SK-N-SH (cell line): ENCODE measurements at places on chromosomes 3 and 15.

GRCh38 chr15:48652510-48653076 lies 7.1 kb upstream of the FBN1 start:
- DNase-seq: no peak

GRCh38 chr3:26962492-26963360 lies 340.2 kb downstream of the LRRC3B start:
- no peak for DNase-seq

DNA sequence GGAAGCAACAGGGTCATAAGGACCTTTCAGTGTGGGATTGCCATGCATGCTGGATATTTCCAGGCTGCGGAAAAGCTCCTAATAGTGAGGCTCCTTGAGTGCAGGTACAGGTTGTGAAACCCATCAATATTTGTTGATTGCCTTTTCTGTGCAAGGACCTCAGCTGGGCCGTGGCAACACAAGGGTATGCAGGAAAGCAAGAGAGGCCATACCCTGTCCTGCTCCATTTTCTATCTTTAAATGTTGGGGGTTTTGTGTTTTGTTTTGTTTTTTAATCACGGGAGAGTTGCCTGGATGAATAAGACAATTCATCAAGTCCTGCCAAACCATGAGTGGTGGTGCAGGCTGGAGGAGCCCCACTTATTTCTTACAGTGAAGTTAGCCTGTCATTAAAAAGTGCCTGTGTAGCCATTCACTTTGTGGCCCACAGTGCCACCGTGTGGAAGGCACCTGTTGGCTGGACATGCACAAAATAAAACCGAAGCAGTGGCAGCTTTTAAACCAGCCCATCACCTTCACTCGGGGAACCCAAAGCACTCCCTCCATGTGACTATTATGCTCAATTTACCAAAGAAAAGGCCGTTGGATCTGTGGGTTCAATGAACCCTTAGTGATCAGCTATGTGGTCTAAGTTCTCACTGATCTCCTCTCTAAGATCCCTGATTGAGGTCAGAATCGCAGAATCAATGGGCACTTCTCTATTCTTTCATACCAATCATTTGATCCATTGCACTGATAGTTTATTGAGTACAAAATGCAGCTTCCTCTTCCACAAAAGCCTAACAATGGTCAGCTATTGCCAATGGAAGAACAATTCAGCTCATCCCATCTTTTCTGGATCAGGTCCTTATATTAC lies 42.2 kb downstream of the CLDN18 start:
- DNase-seq: peak; percentile 34

DNA sequence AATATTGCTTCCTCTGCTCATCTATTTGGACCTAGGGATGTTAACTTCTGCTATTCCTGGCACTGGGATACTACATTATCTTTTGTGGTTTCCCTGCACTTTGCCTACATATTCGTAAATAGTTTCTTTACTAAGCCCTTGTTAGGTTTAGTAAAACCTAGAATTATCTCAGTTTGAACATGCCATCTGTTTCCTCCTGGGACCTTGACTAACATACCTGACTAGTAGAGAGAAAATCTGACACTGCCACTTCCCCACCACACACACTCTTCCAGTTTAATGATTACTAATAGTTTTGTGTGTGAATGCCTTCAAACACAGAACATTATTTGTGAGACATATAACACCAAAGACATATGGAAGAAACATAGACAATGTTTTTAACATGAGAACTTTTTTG lies 28.2 kb upstream of the SOX2 start:
- DNase-seq: no peak

DNA sequence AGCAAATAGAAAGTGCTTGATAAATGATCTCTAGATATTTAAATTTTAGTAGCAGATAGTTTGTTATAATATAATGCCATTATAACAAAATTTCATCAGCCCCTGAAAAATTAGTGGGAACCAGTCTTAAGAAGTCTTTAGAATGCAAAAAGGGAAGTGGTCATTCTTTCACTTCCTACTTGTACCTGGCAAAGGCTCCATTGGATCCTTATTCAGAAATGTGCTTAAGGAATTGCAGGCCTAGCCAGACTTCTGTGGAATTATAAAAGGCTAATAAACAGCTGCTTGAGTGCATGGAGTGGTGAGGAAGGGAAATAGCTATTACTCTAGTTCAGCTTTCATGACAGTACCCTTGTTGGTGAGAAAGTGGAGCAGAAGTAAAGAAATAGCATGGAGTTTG lies 24.2 kb downstream of the PPM1L start:
- no peak for DNase-seq

GRCh38 chr3:114671741-114672510 lies 378.1 kb downstream of the TIGIT start:
- DNase-seq: no peak

GRCh38 chr3:7305561-7305960 lies 444.6 kb downstream of the GRM7 start:
- DNase-seq: no peak

DNA sequence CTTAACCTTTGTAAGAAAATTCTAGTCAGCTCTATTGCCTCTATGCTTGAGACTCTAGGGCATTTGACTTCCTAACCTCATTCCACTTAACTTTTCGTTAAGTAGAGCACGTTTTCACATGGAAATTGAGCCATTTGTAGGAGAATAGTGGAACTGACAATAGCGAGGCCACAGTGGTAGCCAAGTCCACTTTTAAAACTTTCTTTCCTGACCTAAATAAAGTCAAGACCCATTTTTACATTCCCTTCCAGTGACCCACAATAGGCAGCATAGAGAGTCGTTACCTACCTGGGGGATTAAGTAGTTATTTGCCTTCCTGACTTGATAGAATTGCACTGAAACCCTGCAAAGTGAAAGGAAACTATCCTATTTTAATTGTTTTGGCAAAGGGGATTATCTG lies 386.0 kb upstream of the NECTIN3 start:
- no peak for DNase-seq

DNA sequence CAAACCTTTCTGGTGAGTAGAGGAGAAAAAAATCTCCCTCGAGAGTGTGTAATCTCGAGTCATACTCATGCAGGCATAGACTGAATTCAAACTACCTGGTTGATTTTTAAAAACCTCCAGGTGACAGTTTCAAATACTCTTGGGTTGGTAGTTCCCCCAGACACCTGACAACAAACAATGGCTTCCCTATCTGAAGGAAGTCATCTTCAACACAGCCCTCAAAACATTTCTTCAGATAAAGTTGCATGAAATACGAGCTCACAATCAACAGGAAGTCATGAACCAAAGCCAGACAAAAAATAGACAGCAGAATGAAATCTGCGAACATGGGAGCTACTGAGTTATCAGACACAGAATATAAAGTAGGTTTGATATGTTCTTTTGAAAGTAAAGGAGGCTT lies 112.8 kb downstream of the ST8SIA2 start:
- no peak for DNase-seq

- peak; percentile 62 for DNase-seq
These were observed 136.9 kb downstream of the THSD4 start for GRCh38 chr15:71252044-71252739.

DNA sequence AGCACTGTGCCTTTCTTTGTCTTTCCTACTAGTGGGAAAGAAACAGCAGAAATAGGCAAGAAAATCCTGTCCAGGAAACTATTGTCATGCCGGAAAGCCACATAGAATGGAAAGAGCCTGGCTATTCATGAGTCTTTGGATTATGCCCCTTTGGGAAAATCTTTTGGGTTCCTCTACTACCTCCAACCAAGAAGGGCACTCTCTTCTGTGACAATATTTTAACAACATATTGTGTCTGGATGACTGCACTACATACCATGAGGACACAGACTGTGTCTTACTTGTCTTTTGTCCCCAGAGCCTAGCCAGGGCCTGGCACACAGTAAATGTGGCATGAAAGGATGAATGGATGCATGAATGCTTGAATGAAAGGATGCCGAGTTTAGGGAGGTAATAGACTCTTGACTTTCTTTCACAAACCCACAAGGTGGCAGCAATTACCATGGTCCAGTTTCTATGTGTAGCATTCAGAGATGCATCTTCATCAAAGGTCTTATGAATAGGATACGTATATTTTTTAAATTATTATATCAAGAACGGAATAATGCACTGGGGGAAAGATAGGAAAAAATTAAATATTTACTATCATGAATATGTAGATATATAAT lies 30.3 kb downstream of the ARL14 start:
- peak; percentile 53 for DNase-seq

- DNase-seq: no peak
These were observed 7.3 kb downstream of the UNC13C start for GRCh38 chr15:53985562-53985961.

DNA sequence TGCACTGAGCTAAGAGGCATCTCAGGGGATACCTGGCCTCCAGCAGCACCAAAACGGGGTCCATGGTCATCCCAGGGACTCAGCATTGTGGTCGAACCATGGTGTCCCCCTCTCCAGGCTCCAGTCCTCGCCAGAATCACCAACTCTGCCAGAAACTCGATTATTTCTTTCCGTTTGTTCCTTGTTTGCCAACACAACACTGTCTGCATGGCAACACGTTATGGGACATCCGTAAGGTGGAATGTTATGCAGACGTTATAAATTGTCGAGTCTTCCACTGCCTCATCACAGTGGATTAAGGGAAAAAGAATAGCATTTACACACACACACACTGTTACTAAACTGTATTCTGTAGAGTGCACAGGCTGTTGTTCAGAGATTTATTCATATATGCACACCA lies 52.5 kb upstream of the RPL32 start:
- DNase-seq: no peak

DNA sequence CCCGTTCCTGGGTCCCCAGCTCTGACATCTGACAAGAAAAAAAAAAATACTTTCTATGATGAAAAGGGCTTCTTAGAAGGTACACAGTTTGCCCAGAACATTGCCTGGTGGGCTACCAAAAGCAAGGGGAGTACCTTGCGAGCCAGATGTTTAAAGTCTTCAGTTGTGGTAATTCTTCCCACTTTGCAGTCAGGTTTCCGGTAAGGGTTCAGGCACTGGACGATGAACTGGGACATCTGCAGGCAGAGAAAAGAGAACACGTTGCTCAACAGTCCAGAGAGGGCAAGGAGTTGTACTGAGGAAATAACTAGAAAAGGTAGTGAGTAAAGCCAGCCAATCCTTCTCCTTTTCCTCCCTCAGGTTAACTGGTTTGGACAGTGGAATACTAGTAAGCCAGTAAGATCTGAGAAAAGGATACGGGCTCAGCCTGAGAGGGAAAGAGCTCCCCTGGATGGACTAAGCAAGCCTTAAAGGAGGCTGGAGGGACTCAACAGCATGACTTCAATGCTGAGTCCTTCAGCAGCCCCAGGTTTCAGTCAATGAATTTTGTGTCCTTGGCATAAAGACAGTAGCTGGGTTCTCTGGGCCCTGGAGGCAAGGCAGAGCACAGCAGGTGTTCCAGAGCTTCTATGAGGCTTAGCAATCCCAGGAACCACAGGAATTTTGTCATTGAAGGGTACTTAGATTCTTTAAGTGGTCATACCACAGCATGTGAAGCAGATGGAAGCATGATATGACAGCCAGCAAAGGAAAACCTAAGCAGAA lies 38.2 kb downstream of the NBEAL2 start:
- DNase-seq: no peak

DNA sequence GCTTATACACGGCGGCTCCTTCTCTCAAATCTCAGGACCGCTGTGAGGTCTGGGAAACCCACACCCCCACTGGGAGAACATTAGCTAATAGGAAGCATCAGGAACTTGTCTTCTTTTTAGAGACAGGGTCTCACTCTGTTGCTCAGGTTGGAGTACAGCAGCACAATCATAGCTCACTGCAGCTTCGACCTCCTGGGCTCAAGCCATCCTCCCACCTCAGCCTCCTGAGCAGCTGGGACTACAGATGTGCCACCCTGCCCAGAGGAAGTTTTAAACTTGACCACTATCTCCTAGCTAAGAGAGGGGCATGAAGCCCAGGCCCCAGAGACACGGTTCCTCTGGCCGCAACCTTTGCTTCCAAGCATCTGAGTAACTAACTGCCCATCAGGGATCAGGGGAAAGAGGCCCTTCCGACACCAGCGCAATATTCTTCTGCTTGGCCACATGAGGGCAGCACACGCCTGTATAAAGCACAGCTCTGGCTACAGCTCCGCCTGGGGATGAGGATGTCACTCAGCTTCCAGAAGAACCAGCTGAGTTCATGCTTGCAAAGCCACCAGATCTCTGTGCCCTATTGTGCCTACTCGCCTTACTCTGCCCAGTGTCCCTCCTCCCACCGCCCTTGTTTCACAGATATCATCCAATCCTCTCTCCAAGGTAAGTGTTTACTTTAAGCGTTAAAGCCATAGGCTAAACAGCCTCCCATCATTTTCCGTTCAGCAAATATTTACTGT lies 57.6 kb upstream of the SLC6A11 start:
- peak; percentile 86 for DNase-seq

DNA sequence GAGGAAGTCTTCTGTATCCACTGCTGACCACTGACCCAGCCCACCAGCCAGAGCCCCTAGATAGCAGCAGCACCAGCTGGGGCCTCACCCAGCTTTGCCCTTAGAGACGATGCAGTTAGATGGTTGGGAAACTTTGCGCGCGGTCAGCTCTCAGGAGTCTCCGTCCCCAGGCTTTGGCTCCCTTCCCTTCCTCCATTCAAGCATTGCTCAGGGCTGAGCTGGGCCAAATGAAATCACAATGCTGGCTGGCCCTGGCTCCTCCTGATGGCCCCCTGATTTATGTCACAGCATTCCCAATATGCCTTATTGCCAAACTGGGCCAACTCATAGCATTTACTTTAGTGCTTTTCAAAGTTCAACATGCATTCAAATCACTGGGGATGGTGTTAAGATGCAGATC lies 34.6 kb upstream of the RHCG start:
- DNase-seq: no peak

DNA sequence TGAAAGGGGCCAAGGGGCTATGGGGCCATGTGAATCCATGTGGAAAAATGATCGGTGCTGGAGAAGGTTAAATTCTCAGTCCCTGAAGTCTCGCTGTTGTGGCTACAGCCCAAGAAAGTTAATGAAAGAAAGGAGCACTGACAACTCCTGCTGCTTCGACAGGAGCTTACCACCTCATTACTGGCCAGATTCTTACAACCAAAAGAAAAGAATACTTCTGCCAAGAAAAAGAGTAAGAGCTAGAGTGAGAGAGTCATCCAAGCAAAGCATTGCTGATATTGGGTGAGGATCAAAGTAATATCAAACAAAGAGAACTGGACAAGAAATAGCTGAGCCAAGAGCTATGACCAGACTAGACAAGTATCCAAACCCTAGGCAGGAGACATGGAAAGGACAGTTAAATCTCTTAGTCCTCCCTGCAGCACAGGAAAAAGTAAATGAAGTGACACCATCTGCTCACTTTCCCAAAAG lies 348.4 kb upstream of the PLSCR5 start:
- DNase-seq: no peak

- no peak for DNase-seq
These were observed 14.8 kb upstream of the CX3CR1 start for GRCh38 chr3:39294446-39295183.
